ENCODE measurements at places on chromosomes 3 and 15.
A peak's percentile ranks its signal among the peaks of the same experiment; 100 is the strongest.

DNA sequence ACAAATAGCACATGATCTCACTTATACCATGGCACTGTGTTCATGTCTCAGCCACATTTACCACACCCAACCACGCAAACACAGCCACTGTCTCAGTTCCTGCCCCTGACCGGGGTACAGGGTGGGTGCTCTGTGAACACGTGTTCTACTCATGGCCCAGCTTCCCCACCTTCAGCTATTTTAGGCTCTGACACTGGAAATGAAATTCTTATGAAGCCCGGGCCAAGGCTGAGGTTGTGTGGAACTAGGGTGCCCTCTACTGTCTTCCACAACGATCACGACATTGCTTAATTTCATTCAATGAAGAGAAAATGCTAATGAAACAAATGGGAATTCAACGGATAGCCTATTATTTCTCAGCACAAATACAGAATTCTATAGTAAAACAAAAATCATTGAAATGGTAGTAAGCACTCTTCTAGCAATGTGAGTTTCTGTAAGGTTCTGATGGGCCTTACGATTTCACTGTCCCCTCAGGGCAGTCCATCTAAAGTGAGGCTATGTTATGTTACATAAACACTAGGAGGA is 2.1 kb upstream of the GABRA5 start:
- no peak for DNase-seq

DNA sequence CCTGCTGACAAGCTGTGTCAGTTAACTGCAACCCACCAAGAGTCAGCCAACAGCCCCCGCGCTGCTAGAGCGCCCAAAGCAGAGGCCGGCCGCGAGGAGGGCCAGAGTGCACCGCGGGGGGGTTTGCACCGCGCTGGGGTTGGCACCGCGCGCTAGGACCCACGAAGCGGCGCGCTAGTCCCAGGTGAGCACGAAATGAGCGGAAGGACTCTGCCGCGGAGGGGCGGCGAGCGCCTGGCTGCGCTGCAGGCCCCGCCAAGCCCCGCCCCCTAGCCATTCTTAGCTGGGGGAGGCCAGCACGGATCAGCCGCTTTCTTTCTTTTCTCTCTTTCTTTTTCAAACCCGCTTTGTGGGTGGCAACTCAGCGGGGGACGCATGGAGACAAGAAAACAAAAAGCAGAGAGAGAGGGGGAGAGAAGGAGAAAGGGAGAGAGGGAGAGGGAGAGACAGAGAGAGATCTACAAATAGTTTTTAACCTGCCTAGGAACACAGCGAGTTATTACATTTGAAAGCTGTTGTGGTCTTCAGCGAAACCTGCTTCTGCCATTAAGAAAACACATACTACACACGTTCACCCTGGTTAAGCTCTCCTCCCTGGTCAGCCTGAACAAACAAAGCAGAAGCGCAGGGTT is 6.9 kb upstream of the FOXB1 start:
- peak; percentile 72 for DNase-seq

DNA sequence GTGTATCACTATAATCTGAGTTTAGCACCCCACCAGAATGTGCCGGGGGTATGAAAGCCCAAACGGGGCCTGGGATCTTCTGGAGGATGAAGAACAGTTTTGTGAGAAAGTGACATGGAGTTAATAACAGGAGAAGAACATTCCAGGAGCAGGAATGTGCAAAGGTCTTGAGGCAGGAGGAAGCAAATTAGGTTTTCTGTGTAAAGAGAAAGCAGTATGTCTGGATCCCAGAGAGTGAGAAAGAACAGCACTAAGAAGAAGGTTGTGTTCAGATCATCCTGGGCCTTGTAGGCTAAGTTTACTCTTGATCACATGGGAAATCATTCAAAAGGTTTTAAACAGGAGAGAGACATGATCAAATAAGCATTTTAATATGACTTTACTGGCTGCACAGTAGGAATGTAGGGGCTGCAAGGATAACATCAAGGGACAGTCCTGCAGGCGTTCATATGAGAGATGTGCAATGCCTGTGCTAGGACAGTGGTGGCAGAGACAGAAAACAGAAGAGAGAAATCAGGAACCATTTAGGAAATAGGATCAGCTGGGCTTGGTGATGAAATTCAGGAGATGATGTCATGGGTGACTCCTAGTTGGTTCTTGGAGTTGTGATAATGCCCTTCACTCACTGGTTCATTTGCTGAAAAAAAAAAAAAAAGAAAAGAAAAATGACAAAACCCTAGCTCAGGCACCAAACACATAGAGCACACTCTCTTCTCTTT is 113.5 kb downstream of the TNIK start:
- DNase-seq: no peak

DNA sequence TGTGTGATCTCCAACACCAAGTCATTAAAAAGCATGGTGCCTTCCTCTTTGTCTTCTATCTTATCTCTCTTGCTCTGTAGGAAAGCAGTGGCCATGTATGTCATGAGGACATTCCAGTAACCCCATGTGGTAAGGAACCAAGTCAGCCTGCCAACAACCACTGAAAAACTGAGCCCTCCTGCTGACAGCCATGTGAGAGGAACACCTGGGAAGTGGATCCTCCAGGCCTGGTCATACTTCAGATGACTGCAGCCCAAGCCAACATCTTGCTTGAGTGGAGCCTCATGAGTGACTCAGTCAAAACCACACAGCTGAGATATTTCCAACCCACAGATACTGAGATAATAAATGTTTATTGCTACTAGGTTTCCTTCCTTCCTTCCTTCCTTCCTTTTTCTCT is 597.3 kb downstream of the ZIC1 start:
- DNase-seq: no peak

GRCh38 chr15:45425135-45425534 is 46.8 kb upstream of the GATM start:
- DNase-seq: no peak

- peak; percentile 94 for DNase-seq
These were observed at the start of gene RAD18 for GRCh38 chr3:8963137-8963853. Gene RAD18 (minus strand): TSS chr3:8963472. CDS start chr3:8963385, 87 bp downstream.

- DNase-seq: no peak
These were observed 6.6 kb upstream of the ATP10A start for GRCh38 chr15:25869701-25870100.

- DNase-seq: no peak
These were observed 17.5 kb upstream of the RAD18 start for GRCh38 chr3:8980756-8981257.
